Stimulated activated CD8-positive, alpha-beta memory T cell treated with anti-CD3 and anti-CD28 coated beads, Interleukin-7, amount 100 ng/mL, for 48 hours (primary cell): ENCODE measurements at places on chromosomes 7 and 10.

DNA sequence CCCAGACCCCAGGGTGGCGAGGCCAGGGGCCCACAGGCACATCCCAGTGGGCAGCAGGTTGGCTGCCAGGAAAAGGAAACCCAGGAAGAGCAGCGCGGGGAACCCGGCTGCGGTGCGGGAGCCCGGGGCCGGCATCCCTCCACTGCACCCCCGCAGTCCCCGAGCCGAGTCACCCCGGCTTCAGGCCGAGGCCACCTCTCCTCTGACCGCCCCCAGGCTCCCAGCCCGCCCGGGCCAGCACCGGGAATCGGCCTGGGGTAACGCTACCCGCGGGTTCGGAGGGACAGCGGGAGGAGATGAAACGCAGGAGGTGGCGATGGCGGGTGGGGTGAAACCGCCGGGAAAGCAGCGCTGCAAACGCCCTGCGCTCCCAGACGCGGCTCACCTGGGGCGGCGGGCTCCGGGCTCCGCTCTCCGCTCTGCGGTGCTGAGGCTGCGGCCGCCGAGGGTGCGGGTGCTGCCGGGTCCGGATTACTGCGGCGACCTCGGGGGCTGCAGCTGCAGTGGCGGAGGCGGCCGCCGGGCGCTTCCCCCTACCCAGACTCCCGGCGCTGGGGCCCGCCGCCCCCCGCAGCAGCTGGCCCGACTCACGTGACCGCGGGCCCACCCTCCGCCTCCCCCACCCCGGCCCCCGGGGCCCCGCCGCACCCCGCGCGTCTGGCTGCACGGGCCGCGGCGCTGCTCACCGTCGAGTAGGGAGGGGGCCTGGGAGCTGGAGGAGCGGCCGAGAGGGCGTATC lies at the start of gene SCRN1:
Gene SCRN1, minus strand, starts transcription at position 545 of the 739 bp plus-strand sequence. CDS start 20,734 bp downstream, outside the sequence.
- DNase-seq: no peak

- no peak for DNase-seq
Observed at GRCh38 chr7:69338144-69338543, 260.1 kb upstream of the AUTS2 start.

- no peak for DNase-seq
Observed at GRCh38 chr7:77727527-77727926, 31.3 kb downstream of the RSBN1L start.

DNA sequence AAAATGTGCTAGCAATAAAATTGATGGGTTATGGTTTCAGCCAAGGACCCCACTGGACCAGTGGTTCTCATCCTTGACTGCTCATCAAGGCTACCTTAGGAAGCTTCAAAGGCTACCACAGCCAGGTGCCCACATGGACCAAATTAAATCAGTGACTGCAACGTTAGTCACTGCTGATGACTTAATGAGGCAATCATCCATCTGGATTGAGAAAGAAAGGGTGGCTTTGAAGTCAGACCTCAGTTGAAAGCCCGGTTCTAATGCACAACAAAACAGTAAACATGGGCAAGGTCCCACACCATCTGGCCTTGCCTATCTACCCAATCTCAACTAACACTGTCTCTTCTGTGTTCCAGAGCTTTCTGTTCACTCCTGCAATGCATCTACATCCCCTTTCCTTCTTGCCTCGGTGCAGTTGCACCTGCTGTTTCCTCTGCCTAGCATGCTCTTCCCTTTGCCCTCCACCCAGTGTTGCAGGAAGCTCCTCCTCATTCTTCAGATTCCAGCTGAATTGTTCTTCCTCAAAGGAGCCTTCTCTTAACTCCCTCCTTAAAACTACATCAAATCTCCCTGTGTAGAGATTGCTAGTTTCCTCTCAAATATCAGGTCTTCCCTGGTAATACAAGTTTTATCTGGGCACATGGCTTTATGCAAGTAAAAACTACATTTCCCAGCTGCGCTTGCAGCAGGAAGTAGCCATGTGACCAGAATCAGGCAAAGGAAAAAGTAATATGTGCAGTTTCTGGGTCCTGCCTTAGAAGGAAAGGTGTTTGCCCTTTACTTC lies 10.3 kb upstream of the KCNK18 start:
- no peak for DNase-seq

- no peak for DNase-seq
Observed at GRCh38 chr7:67022511-67022910, 25.9 kb downstream of the TYW1 start.
